M059J (cell line): ENCODE measurements at places on chromosomes 2 and 18. TPM values are rescaled to one million over a fixed set of nuclear protein-coding genes. Genes with fewer than 3 reads are reported as not detected.

NAT8 gene
- not detected in 2 replicates for total RNA-seq

DNA sequence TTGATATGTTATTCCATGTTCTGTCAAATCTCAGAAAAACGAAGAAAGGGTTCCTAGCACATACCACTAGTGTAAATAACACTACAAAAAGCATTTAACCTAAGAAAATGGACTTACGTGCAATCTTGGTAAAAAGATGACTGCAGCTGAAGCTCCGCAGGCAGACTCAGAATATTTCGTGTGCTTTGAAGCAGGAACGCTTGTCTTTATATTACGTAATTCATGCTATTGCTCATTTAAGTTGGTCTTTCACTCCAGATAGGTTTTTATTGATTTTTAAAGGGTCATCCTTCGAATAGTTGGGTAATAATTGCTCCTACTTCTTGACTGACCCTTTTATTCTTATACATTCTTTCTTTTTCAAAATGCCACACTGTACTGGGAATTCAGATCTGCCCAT is 44.0 kb downstream of the ID2 start:
- DNase-seq = no peak

C2orf74 gene
- 13.0 and 23.0 TPM in 2 replicates for total RNA-seq

CCDC74B gene
- total RNA-seq = 4.2 and 5.8 TPM in 2 replicates

DNA sequence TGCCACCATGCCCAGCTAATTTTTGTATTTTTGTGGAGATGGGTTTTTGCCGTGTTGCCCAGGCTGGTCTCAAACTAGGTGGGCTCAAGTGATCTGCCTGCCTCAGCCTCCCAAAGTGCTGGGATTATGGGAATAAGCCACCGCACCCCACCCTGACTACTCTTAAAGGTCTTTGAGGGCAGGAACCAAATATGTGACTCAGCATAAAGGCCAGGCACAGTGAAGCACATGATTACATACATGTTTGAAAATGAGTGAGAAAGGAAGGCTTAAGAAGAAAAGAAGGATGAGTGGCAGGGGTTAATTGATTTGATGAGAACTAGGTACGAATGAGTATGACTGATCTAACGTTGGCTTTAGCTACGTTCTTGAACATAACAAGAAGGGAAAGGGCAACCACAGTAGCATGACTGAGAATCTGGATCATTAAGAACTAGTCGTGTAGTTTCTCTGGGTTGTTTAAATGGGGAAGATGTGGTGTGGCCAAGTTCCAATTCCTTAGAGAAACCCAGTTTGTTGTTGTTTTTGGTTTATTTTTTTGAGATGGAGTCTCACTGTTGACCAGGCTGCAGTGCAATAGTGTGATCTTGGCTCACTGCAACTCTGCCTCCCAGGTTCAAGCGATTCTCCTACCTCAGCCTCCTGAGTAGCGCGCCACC is 6.8 kb downstream of the RESP18 start:
- DNase-seq = no peak

OXER1 gene
- not detected in 2 replicates for total RNA-seq

MYCN gene
- total RNA-seq = not detected in 2 replicates

DES gene
- total RNA-seq = 0.37 TPM in 1 of 2 replicates, not detected in the other

GAREM1 gene
- total RNA-seq = 0.02 and 0.17 TPM in 2 replicates

- peak; percentile 98 for DNase-seq
Observed at GRCh38 chr2:46036929-46037328, 260.3 kb upstream of the EPAS1 start.

FER1L5 gene
- total RNA-seq = 0.39 TPM in 1 of 2 replicates, not detected in the other

- no peak for DNase-seq
Observed at GRCh38 chr2:235066895-235067294, 115.1 kb downstream of the SH3BP4 start.

KCNJ3 gene
- not detected in 2 replicates for total RNA-seq

DNA sequence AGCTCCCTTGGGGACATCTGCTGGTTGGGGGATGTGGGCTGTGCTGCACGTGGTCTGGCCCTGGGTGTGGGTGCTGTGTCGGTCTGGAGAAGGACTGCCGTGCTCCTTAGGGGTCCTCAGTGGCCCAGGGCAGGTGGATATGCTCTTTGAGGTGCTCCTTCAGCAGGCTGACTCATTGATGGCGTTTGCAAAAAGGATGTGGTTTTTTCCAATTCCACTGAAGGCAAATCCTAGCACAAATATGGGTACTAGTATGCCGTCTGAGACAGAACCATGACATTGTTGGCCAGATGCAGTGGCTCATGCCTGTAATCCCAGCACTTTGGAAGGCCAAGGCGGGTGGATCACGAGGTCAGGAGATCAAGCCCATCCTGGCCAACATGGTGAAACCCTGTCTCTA is 3.3 kb downstream of the PPP1R7 start:
- DNase-seq = peak; percentile 41

DNA sequence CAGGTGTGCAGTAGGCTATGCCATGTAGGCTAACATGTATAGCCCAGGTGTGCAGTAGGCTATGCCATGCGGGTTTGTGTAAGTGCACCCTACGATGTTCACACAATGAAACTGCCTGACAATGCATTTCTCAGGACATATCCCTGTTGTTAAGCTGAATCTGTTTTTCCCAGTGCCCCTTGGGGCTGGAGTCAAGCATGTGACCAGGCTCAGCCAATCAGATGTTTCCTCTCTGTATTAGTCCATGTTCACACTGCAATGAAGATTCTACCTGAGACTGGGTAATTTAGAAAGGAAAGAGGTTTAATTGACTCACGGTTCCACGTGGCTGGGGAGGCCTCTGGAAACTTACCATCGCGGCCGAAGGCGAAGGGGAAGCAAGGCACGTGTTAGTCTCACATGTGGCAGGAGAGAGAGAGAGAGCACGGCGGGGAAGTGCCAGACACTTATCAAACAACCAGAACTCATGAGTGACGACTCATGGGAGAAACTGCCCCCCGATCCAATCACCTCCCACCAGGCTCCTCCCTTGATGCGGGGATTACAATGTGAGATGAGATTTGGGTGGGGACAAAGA is 24.2 kb downstream of the ITM2C start:
- DNase-seq = no peak

DNA sequence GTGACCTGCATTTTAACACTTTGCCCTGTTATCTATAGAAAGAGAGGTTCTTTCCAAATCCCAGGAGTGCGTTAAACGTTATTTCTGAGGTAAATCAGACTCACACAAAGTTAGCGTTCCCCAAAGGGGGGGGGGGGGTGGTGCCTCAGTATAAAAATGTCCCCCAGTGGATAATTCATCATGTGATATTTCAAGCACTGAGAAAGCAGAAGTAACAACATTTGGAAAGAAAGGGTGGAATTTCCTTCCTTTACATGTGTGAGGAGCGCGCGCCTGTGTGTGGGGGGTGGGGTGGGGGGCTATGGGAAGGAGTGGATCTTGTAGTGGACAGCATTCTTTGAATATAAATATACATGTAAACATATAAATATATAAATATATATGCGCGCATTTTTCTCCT is 630.9 kb downstream of the NYAP2 start:
- DNase-seq = no peak

DNA sequence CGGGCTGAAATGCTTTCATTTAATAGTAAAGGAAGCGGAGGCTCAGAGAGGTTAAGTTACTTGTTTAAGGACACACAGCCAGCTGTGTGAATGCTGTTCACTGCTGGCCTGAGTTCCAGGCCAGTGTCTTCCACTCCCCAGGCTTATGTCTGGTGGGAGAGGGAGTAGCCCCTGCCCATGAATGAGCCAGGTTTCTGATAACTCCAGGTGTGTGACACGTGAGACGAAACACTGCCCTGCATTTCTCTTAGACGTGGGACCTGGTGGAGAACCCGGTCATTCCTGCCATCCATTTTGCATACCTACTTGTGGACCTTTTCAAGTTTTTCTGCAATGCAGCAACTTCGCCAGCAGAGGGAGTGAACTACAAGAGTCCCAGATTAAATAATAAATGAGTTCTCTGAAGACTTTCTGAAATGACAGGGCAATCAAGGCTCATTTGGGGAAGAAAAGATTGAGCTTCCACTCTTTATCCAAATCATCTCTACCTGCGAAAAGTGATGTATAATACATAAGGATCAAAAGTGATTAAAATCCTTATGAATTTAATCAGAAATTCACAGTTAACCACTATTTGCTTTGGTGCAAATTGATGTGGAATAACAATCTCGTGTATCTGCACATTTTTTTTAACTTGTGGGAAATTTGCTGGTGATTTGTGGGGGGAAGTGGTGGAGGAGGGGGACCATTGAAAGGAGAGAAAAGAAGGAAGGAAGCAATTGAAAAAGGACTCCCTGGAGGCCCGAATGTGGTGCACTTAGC is 79.4 kb upstream of the ASB18 start:
- DNase-seq = peak; percentile 61

TM4SF20 gene
- total RNA-seq = not detected in 2 replicates

- DNase-seq = peak; percentile 97
Observed at GRCh38 chr2:217331523-217332416, 471.9 kb upstream of the TNP1 start.

POTEE gene
- total RNA-seq = 0.05 TPM in 1 of 2 replicates, not detected in the other

DNA sequence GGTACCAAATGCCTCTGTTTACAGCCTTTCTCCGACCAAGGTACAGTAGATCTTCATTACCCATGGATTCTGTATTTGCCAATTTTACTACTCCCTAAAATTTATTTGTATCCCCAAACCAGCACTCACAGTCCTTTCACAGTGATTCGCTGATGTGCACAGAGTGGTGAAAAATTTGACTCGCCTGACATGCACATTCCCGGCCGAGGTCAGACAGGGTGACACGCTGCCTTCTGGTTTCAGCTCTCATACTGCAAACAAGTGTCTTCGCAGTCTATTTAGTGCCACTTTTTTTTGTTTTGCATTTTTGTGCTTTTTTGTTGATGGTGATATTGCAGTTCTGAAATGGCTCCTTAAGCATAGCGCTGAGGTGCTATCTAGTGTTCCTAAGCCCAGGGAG is 71.0 kb downstream of the MAPK4 start:
- no peak for DNase-seq

DNA sequence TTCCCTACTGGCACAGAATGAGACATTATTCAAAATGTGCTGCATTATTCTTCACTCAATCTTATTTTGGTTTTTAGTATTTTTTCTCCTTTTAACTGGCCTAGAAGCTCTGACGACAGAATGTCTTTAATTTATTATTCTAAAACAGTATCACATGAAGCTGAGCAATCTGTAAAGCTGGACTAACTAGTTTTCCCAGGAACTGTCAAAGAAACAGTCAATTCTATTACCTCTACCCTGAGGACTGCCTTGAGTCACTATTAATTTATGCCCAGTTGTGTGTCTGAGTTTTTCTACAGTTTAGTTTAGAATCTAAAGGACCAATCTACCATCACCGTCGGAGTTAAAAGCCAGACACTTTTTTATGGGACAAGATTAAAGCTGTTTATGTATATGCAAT is 31.6 kb downstream of the MBD2 start:
- no peak for DNase-seq

REG3G gene
- total RNA-seq = not detected in 2 replicates

DNA sequence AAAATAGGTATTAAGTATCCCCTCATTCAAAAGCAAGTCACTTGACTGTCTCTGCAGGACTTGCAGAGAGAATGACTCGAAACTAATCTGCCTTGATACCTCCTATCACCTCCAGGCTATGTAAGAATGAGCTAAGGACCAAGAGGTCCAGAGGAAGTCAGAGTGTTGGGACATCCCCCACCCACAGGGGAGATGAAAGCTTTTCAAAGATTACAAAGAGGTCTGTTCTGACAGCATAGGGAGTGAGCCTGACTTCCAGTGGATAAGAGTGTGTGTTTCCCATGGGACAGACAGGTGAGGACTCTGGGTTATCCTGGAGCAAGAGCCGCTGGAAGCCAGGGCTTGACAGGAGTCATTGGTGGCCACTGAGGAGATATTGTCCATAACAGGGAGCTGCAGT is 85.0 kb upstream of the TACR1 start:
- DNase-seq = no peak
